ENCODE measurements at places on chromosomes 7 and 10. TPM values are rescaled to one million over a fixed set of nuclear protein-coding genes. Genes with fewer than 3 reads are reported as not detected.

Gene FAM25G
- total RNA-seq, result not detected

Gene FBXO24
- total RNA-seq, result 0.43 TPM

- no peaks in the 10 kb centered on the region for H3K36me3 ChIP-seq
- no peak overlapping the region for H3K27ac ChIP-seq
- peaks cover 10% of the 10 kb centered on the region for H3K4me1 ChIP-seq
- H3K4me3 ChIP-seq, result no peak overlapping the region
Observed at GRCh38 chr7:13111230-13111629, 423.8 kb downstream of the ARL4A start.

DNA sequence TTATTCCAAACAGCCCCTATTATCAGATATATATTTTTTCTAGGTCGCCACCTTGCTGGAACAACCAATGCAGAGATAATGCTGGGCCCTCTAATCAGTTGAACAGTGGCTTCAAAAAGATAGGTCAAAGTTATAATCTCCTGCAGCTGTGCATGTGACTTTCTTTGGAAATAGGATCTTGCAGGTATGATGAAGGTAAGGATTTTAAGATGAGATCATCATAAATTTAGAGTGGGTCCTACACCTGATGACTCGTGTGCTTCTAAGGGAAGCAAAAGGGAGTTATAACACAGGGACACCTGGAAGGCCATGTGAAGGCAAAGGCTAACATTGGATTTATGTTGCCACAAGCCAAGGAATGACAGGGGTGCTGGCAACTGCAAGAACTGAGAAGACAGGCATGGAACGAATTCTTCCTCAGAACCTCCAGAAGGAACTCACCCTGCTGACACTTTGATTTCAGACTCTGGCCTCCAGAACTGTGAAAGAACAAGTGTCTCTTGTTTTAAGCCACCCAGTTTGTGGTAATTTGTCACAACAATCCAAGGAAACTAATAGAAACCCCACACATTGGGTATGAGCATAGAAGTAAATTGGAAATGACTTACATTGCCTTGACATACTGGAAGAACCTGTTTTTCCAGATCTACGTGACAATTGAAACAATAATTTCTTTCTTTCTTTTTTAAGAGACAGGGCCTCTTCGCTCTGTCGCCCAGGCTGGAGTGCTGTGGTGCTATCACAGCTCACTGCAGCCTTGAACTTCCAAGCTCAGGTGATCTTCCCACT is 34.4 kb downstream of the CCDC71L start:
- no peak overlapping the region for H3K27ac ChIP-seq
- H3K36me3 ChIP-seq, result no peaks in the 10 kb centered on the region
- H3K4me1 ChIP-seq, result no peaks in the 10 kb centered on the region
- no peak overlapping the region for H3K4me3 ChIP-seq
- no peaks in the 10 kb centered on the region for H3K27me3 ChIP-seq

DNA sequence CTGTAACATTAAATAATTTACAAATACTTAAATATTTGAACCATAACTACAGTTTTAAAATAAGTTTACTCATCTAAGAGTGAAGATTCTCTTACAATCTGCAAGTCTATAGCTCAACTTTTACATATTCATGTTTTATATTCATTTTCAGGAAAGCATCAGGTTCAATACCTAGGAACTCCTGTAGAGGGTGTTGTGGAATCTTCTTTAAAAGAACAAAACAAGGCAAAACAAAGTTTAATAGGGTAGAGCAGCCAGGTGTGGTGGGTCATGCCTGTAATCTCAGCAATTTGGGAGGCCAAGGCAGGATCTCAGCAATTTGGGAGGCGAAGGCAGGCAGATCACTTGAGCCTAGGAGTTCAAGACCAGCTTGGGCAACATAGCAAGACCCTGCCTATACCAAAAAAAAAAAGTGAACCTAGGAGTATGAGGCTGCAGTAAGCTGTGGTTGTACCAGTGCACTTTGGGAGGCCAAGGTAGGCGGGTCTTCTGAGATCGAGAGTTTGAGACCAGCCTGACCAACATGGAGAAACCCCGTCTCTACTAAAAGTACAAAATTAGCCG is 45.1 kb downstream of the ST8SIA6 start:
- DNase-seq, result no peak
- no peak overlapping the region for H3K4me3 ChIP-seq
- H3K27ac ChIP-seq, result no peak overlapping the region
- H3K36me3 ChIP-seq, result no peaks in the 10 kb centered on the region

DNA sequence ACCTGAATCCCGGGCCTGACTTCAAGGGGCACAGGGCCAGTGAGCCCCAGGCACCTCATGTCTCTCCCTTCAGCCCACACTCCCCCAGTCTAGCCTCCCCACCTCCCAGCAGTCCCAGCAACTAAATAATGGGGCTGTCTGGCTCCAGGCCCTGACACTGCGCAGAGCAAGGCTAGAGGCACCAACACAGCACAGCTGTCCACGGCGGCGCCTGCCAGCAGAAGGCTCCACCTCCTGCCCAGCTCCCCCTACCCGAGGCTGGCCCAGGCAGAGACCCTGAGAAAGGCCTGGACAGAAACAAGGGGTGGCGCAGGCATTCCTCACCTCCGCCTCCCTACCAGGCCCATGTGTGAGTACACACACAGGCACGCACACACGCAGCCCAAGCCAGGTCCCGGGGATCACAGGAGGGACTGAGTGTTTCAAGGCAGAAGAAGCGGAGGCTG is 6.1 kb downstream of the KCNH2 start:
- no peak overlapping the region for H3K4me3 ChIP-seq
- peaks cover 35% of the 10 kb centered on the region for H3K27me3 ChIP-seq
- peaks cover 95% of the 10 kb centered on the region for H3K4me1 ChIP-seq
- H3K36me3 ChIP-seq, result no peaks in the 10 kb centered on the region
- peak overlapping the region; percentile 87 for H3K27ac ChIP-seq

GRCh38 chr10:63670291-63670898 is 149.2 kb downstream of the REEP3 start:
- H3K27me3 ChIP-seq, result no peaks in the 10 kb centered on the region
- peaks cover 34% of the 10 kb centered on the region for H3K4me1 ChIP-seq
- peak; percentile 39 for DNase-seq
- peak overlapping the region; percentile 36 for H3K27ac ChIP-seq
- no peaks in the 10 kb centered on the region for H3K36me3 ChIP-seq
- no peak overlapping the region for H3K4me3 ChIP-seq

DNA sequence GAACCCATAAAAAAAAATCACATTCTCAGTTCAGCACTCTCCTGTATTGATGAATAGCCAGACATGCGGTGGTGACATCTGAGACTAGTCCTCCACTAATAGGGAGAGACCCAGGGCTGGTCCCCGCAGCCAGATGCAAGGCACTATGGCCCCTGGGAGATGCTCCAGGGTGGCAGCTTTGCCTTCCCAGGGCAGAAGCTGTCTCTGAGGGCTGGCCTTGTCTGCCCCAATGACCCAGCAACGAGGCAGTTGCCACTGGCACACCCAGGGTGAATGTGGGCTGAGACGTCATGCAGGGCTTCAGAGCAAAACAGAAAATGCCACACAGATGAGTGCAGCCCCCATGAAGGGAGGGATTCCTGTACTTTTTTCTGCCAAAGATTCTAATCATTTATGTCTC is 50.1 kb upstream of the GDF10 start:
- peaks cover 18% of the 10 kb centered on the region for H3K27me3 ChIP-seq
- no peaks in the 10 kb centered on the region for H3K36me3 ChIP-seq
- no peaks in the 10 kb centered on the region for H3K4me1 ChIP-seq
- no peak overlapping the region for H3K4me3 ChIP-seq

Data from stomach (tissue), 19 donors.